ENCODE measurements at places on chromosomes 6 and 20. TPM values are rescaled to one million over a fixed set of nuclear protein-coding genes. Genes with fewer than 3 reads are reported as not detected.

DNA sequence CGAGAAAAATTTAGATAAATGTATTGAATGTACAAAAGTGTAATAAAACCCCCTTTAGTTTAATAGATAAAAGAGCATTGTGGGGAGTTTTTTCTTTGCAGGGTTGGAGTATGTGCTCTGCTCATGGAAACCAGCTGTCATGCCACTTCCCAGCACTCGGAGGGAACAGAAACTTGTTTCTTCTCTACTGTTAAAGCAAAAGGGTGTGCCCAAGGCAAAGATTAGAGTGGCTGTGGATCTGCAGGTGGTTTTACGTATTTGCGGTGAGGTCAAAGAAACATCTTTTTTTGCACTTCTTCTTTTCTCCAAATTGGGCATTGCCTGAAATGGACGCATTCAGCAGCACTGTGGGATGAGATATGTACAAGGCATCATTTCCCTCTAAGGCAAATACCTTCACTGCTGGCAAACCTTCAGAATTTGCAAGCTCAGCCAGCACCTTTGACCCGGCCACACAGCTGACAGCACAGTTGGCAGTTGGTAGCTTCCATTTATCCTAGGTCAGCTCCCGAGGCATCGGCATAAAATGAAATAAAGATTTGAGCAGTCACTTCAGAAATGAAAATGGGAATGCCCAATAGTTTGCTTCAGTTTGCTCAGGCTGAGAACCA is 178.4 kb upstream of the EYA4 start:
- no peak for DNase-seq

DNA sequence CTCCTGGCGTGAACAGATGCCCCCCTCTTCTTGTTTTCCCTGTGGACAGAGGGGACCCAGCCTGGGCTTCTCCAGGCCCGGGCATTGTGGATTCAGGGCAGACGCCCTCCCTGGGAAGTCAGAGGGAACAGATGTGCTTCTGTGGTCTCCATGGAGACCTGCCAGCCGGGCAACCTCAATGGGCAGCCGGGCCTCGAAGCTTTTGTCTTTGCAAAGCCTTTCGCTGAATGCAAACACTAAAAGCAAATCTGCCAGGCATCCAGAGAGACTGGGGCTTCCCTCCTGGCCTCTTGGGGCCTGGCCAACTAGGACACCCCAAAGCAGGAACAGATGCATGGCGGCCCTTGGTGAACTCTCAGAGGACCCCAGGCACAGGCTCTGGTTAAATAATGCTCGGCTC is 370.0 kb upstream of the SULF2 start:
- no peak for DNase-seq

DNA sequence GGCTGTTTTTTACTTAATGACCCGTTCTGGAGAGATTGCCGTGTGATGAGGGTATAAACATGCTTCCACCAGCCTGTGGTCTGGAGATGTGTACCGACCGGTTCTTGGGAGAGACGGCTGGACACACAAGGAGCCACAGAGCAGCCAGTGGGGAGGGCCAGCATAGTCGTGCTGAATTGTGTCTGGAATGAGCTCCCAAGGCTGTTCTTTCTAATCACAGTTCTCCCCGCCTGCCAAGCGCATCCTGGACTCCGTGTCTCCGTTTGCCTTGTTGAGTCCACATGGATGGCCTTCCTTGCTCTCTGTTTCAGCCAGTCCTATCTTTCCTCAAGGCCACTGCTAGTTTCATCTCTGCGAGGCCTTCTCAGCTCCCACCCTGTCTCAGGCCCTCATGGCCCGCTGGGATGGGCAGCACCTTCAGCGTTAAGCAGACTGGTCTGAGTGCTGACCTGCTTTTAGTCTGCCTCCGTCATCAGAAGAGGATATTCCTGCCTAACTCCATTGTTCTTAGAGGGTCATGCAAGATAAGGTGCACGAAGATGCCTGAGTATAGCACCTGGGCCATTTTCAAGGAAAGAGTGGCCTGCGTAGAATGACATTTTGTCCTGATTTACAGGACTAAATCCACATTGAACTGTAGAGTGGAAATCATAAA is 20.6 kb downstream of the MANBAL start:
- DNase-seq: no peak

- no peak for DNase-seq
These were observed 605 bp downstream of the CDC5L start for GRCh38 chr6:44388135-44388487.

The KIF25 gene
- total RNA-seq: not detected

- DNase-seq: no peak
These were observed 317.2 kb upstream of the AGPAT4 start for GRCh38 chr6:161590961-161591627.

The NKAPL gene
- total RNA-seq: 1.9 TPM

DNA sequence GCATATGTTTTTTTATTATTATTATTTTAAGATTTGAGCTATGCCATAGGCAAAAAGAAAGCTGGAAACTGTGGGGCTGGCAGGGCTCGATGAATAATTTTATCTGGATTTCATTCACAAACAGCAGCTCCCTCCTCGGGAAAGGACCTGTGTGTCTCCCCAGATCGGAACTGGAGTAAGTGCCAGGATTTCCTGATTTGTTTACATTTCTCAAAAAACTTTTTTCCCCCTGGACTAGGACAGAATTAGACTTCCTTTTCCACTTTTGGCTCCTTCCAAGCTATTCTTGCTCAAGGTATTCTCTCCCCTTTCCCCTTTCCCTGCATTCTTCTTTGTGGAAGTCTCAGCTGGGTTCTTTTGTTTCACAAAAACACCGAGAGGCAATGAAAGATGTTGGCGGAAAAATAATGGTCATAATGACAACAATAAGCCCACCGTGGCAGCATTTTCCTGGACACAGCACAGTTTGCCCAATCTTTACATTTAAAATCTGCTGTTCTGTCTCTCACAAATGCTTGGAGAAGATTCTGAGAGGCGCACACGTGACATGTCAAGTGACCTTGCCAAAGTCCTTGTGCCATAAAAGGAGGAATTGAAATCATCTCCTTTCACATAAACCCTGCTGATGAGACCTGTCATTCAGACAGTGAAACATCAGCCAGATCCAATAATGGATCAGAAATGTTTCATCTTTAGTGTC is 85.8 kb upstream of the PREP start:
- DNase-seq: peak; percentile 57

The TUBB2B gene
- 2.9 TPM for total RNA-seq

DNA sequence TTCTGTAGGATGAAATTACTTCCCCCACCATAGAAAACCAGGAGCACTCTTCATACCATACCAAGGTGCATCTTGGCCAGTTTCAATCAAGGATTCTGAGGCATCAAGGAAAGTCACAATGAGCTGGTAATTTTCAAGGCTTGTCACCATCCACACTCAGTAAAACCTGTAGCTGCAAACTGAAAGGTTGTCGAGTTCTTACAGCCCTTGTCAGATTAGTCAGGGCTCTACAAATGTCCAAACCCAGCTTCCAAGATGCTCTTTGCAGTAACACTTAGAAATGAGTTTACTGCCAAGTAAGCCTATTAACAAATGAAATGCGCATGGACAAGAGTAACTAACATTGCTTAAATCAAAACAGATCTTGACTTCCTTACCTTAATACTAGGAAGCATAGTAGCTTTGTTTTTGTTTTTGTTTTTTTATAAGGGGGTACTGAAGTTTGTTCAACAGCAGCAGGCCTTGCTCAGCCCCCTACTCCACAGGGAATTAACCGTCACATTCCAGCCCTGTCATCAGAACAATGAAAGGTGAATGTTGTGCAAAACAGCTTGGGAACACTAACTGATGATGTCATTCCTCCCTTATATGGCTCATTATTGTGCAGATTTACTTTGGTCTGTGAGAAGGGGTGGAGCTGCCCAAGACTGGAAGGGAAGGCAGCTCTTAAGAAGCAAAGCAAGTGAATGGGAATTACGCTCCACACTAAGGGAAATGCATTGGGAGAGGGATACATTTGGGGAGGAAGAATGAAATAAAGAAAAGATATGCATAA is 49.9 kb upstream of the TMEM30A start:
- DNase-seq: peak; percentile 79

- no peak for DNase-seq
These were observed 51.8 kb downstream of the RRBP1 start for GRCh38 chr20:17630151-17630805.

The ANKRD6 gene
- total RNA-seq: 18.1 TPM

DNA sequence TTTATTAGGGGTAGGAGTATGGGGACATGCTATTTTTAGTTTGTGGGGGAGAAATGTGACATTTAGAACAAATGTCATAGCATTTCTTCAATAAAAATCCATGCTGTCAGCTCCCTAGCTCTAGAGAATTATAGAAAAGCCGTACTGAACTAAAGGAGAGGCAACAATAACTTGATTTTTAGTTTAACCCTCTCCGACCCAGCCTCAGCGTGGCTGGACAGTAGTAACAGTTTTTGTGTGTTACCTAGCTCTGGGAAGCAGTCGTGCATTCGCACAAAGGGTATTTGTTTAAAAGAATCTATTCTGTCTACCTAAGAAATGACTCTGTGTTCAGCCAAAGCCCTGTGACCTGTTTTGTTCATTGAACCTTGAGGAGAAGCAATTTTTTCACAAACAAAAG is 442.4 kb upstream of the SOX4 start:
- DNase-seq: no peak

The RIPPLY2 gene
- not detected for total RNA-seq

- no peak for DNase-seq
These were observed 31.0 kb upstream of the CTAGE9 start for GRCh38 chr6:131741688-131742393.

- DNase-seq: no peak
These were observed at the start of gene NOL4L for GRCh38 chr20:32585011-32585585. NOL4L (minus strand) TSS chr20:32585333; CDS start chr20:32584890, 443 bp downstream.

DNA sequence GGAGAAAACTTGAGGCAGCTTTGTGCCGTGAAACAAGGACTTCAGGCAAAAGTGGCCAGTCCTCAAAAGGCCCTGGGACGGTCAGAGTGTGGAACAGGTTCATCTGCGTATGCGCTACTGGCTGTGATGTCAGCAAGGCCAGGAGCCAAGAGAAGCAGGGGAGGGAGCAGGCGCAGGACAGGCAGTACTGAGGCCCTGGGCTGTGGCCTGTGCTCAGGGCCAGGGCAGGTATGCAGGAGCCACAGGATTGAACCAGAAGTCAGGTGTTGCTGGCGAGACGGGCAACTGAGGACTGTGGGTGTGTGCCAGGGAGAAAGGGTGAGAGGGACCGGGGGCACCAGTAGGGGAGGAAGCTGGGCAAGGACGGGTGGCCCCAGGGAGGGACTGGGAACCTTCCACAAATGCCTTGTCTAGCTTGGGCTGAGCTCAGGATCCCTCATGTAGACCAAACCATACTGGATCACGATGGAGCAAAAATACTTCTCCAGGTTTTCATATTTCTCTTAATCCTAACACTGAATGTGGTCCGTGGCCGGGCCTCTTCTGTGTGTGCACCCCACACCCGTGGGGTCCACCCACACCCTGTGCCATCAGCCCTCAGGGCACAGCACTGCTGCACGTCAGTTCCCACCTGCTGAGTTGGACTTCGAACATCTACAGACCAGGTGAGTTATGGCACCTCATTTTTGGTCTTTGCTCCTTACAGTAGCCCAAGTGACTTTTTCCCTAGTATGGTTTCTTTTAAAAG is 46.9 kb downstream of the GINS1 start:
- no peak for DNase-seq

The ERVFRD-1 gene
- total RNA-seq: not detected

The PRDM1 gene
- 1.4 TPM for total RNA-seq

GRCh38 chr6:26743941-26744699 is 84.6 kb upstream of the ZNF322 start:
- DNase-seq: no peak

- DNase-seq: no peak
These were observed 36.2 kb downstream of the HLA-F start for GRCh38 chr6:29759457-29759856.

- peak; percentile 15 for DNase-seq
These were observed 205.6 kb downstream of the ALDH8A1 start for GRCh38 chr6:134744301-134744700.

The KCNQ2 gene
- total RNA-seq: not detected

DNA sequence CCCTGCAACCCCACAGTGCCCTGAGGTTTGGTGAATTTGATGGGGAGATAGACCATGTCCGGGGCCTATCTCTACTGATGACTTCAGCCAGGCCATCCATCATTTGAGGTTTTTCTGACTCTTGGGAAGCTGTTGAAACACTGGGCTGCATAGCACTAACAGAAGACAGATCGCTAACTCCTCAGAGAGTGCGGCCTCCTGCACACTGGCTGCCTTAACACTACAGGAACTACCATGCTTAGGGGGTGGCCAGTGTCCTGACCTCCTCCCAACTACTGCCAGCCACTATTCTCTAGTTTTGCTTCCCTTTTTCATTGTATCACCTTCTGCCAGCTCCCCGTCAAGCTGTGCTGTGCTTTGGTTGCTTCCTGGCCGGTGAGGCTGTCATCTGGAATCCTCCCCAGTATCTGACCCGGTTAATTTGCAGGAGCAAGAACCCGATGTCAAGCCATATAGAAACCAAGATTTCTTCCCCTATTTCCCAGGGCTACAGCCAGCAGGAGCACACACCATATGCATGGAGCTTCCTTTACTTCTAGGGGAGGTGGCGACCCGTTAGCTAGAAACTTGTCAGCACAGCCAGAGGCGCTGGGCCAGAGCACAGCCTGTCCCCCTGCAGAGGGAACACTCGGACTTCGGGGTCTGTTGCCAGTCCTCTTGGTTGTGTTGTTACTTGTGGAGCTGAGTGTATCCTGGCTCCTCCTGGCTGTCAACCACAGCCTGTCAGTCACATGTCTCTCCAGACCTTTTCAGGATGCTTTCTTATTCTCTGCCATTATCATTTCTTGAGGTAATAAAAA is 57.3 kb upstream of the TRAF3IP2 start:
- DNase-seq: no peak

- no peak for DNase-seq
These were observed 281.5 kb downstream of the THBS2 start for GRCh38 chr6:168972128-168972527.

The OR2J3 gene
- not detected for total RNA-seq

The LATS1 gene
- total RNA-seq: 33.4 TPM

The HLA-DPA1 gene
- 0.18 TPM for total RNA-seq

The ZNF343 gene
- total RNA-seq: 9.7 TPM

GRCh38 chr6:136123468-136123867 is 126.6 kb downstream of the MTFR2 start:
- peak; percentile 53 for DNase-seq

The SLC16A10 gene
- not detected for total RNA-seq

DNA sequence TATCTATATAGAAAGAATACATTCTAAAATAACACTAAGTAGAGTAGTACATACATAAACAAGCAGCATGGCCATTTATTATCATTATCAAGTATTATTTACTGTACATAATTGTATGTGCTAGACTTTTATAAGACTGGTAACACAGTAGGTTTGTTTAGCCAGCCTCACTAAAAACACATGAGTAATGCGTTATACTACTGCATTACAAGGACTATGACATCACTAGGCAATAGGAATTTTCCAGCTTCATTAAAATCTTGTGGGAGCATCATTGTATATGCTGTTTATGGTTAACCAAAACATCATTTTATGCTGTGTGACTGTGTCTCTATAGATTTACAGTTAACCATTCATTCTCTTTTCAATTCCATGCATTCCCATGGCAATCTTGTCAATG is 131.7 kb upstream of the HDGFL1 start:
- DNase-seq: no peak

The MCCD1 gene
- not detected for total RNA-seq
